ENCODE measurements at places on chromosomes 3 and 15. TPM values are rescaled to one million over a fixed set of nuclear protein-coding genes. Genes with fewer than 3 reads are reported as not detected.

The GMNC gene
- not detected for total RNA-seq

The STAB1 gene
- 0.17 TPM for total RNA-seq

The RASL12 gene
- not detected for total RNA-seq

DNA sequence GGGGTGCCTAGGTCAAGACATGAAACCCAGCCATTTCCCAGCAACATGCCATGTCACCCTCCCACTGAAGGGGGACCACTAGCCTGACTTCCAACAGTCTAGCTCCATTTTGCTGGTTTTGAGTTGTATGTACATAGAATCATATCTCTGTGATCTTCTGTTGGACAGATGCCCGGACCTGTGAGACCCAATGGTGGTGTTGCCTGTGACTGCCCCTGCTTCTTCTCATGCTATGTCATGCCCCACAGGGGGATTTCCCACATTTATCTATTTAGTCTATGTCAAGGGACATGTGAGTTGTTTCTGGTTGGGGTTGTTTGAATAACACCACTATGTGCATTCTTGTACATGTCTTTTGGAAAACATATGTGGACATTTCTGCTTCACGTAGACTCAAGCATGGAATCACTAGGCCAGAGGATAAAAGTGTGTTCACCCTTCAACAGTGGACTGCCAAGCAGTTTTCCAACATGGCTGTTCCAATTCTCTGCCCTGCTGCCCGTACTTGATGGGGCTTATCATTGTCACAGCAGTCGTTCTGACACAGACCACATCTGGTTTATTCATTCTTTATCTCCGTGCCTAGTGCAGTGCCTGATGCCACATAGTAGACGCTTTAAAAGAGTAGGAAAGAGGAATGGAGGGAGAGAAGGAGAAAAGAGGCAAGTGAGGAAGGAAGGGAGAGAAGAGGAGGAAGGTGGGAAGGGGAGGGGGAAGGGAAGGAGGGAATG is 114.4 kb downstream of the TPRA1 start:
- no peak for DNase-seq
- H3K4me3 ChIP-seq = no peak overlapping the region
- no peaks in the 10 kb centered on the region for H3K36me3 ChIP-seq

The GPR160 gene
- total RNA-seq = 10.3 TPM

DNA sequence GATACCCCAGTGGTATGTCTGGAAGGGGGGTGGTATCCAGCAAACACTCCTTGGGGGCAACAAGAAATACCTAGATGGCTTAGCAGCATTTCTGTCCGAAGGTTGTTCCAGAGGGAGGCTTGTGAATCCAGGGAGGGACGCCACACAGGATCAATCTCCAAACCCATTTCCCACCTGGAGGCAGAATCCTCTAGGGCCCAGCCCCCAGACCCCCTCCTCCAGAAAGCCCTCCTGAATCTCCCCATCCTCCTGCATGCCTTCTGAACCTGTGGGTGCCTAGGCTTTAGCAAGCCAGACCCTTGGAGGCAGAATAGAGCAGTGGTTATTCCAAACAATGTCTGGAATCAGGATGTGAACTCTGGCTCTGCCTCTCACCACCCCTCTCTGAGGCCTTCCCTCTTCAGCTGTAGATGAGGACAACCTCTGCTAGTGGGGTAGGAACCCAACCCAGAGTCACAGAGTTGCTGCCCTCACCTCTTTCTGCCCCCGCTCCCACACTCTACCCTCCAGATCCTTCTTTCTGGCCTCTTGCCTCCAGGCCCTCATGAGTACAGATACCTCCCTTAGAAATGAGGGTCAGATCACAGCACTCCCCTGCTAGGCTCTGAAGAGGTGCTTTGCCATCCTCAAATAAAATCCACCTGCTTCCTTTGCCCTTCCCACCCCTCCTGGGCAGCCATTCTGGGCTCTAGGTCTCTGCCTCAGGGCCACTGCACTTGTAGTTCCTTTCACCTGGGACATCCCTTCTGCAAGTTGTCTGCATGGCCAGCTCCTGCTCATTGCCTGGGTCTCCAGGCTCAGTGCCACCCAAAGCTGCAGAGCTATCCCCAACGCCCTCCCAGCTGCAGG is 8.1 kb downstream of the CISH start:
- H3K4me3 ChIP-seq = no peak overlapping the region
- H3K27me3 ChIP-seq = no peaks in the 10 kb centered on the region
- peak; percentile 12 for DNase-seq
- H3K36me3 ChIP-seq = peaks cover 49% of the 10 kb centered on the region
- peaks cover 87% of the 10 kb centered on the region for H3K4me1 ChIP-seq
